Putamen (tissue), 1 donor: ENCODE measurements at places on chromosomes 4 and X.

- DNase-seq: peak; percentile 64
Observed at GRCh38 chr4:16227462-16227868, 1.2 kb upstream of the TAPT1 start.

GRCh38 chrX:2406891-2407518 lies 93.8 kb downstream of the DHRSX start:
- no peak for DNase-seq

DNA sequence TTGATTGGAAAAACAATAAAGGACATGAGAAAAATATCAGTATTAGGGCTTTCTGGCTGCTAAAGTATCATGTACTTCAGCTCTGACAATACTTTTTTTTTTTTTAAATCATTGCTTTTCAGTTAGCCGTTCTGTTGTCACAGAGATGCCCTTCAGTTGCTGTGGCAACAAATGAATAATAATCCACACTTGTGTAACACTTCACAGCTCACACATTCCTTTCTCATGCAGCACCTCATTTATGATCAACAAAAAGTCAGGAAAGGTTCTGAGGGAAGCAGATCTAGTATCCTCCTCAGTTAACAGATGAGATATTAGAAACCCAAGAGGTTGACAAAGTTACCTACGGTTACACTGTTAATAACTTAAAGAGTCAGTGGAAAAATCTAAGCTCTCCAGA lies 444.2 kb upstream of the SLIT2 start:
- no peak for DNase-seq

- DNase-seq: no peak
Observed at GRCh38 chr4:170278460-170278859, 188.7 kb upstream of the AADAT start.

GRCh38 chr4:26081795-26082498 lies 167.9 kb downstream of the SMIM20 start:
- DNase-seq: peak; percentile 49

DNA sequence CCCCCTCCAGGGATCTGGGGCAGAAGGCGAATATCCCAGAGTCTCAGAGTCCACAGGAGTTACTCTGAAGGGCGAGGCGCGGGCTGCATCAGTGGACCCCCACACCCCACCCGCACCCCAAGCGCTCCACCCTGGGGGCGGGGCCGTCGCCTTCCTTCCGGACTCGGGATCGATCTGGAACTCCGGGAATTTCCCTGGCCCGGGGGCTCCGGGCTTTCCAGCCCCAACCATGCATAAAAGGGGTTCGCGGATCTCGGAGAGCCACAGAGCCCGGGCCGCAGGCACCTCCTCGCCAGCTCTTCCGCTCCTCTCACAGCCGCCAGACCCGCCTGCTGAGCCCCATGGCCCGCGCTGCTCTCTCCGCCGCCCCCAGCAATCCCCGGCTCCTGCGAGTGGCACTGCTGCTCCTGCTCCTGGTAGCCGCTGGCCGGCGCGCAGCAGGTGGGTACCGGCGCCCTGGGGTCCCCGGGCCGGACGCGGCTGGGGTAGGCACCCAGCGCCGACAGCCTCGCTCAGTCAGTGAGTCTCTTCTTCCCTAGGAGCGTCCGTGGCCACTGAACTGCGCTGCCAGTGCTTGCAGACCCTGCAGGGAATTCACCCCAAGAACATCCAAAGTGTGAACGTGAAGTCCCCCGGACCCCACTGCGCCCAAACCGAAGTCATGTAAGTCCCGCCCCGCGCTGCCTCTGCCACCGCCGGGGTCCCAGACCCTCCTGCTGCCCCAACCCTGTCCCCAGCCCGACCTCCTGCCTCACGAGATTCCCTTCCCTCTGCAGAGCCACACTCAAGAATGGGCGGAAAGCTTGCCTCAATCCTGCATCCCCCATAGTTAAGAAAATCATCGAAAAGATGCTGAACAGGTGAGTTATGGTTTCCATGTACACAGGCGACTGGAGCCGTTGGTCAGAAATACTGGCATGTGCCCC lies at the start of gene CXCL1:
CXCL1 (plus strand) TSS at position 264 of the 926 bp plus-strand sequence; CDS start at position 342, 78 bp downstream.
- no peak for DNase-seq

DNA sequence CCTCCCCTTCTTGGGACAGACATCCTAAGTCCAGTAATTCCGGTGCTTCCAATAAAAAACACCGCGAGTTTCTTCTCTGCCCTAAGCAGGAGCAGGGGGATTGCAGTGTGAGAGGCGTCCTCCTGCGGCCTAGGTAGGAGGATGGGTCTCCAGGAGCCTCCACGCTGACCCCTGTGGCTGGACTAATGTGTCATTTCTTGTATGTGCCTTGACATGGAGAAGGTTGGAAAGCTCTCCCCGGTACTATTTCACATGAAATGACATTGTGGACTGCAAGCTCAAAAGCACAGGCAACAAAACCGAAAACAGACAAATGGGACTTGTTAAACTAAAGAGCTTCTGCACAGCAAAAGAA lies 66.6 kb upstream of the ENPP6 start:
- DNase-seq: no peak

- no peak for DNase-seq
Observed at GRCh38 chr4:45477311-45477733, 646.5 kb downstream of the GABRG1 start.

- DNase-seq: no peak
Observed at GRCh38 chr4:14800977-14801376, 201.3 kb upstream of the CPEB2 start.

DNA sequence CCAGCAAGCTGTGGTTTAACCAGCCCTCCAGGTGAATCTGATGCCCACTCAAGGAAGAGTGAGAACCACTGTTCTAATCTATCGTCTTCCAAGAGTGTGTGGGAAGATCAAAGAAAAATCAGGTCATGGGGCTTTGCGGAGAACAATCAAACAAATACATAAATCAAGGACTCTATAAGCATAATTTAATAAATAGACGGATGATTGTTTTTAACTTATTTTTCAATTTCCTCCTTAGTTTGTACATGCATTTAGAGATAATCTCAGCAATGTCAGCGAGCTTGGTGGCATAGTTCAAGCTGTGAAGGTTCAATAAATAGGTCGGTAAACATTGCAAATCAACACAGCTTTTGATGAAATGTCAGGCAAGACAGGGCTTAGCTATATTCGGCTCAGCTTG lies 84.9 kb downstream of the DMD start:
- no peak for DNase-seq

- no peak for DNase-seq
Observed at GRCh38 chr4:52957835-52958631, 95.9 kb downstream of the RASL11B start.

GRCh38 chrX:119529345-119530276 lies 35.6 kb downstream of the STEEP1 start:
- no peak for DNase-seq

GRCh38 chr4:151600432-151600831 lies 160.4 kb downstream of the GATB start:
- no peak for DNase-seq

GRCh38 chr4:129823105-129823504 lies 727.2 kb downstream of the C4orf33 start:
- no peak for DNase-seq

DNA sequence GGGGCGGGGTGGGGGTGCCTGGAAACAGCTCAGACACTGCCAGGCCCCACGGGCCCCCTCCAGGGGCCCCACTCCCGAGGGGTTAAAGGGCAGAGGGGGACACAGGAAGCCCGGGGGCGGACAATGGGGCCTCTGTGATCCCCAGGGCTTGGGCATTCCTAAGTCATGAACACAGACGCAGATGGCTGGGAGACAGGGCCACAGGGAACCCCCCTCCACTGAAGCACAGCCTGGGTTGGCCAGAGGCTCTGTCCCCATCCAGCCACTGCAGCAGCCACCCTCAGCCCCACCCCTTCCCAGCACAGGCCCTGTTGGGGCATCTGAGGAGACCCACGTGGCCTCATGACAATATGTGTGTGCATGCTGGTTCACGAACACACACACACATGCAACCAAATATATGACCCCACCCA lies 3.9 kb downstream of the L1CAM start:
- DNase-seq: peak; percentile 56

DNA sequence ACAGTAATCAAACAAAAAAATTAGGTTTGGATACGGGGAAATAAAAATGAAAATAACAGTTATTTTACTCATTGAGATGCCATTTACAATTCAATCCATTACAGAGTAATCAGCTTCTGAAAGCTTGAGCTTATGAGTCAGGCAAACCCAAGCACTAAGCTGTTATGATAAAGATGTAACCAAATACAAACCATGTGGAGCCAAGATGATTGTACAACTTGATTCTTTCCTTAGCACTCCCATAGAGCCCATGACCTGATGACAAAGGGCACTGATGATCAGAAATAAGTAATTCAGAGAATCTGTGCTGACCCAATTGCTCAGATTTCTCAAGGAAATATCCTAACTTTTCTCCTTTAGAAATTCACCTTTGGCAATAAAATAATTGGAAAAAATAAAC lies 40.5 kb upstream of the PRKG2 start:
- DNase-seq: no peak
